A549 treated with GW870086 at 1 μM for 4 hours (cell line): ENCODE measurements at places on chromosomes 11 and 22. TPM values are rescaled to one million over a fixed set of nuclear protein-coding genes. Genes with fewer than 3 reads are reported as not detected.

Gene HEPACAM
- not detected in 5 replicates for total RNA-seq

Gene SCO2
- 3.0 to 6.3 TPM (median 5.7 TPM) in 5 replicates for total RNA-seq

Gene NCF4
- 0.09 to 0.33 TPM in 2 of 5 replicates, not detected in the others for total RNA-seq

Gene CD248
- total RNA-seq: not detected in 5 replicates

Gene SYT9
- total RNA-seq: 0.15 to 0.26 TPM (median 0.16 TPM) in 5 replicates

Gene ANO5
- total RNA-seq: 1.2 to 2.0 TPM (median 1.7 TPM) in 5 replicates

Gene NELL1
- total RNA-seq: not detected in 5 replicates

Gene ASPHD2
- total RNA-seq: 1.1 to 1.2 TPM (median 1.1 TPM) in 5 replicates

Gene OR2AT4
- not detected in 5 replicates for total RNA-seq

Gene MGAT3
- 0.54 to 1.1 TPM (median 0.81 TPM) in 5 replicates for total RNA-seq

Gene PRRG4
- total RNA-seq: 1.5 to 2.4 TPM (median 2.0 TPM) in 5 replicates

Gene CYTH4
- total RNA-seq: 0.59 to 1.9 TPM (median 0.90 TPM) in 5 replicates

Gene C11orf16
- total RNA-seq: not detected in 5 replicates

Gene HBG1
- total RNA-seq: not detected in 5 replicates

Gene SAA4
- not detected in 5 replicates for total RNA-seq

Gene PGR
- not detected in 5 replicates for total RNA-seq

Gene CREB3L1
- total RNA-seq: 4.7 to 6.0 TPM (median 5.5 TPM) in 5 replicates

Gene OR51E2
- not detected in 5 replicates for total RNA-seq

Gene KLHDC7B
- total RNA-seq: not detected in 5 replicates

Gene MYO18B
- 0.03 to 0.09 TPM (median 0.06 TPM) in 5 replicates for total RNA-seq
